ENCODE measurements at places on chromosomes 6 and 20. TPM values are rescaled to one million over a fixed set of nuclear protein-coding genes. Genes with fewer than 3 reads are reported as not detected.

DNA sequence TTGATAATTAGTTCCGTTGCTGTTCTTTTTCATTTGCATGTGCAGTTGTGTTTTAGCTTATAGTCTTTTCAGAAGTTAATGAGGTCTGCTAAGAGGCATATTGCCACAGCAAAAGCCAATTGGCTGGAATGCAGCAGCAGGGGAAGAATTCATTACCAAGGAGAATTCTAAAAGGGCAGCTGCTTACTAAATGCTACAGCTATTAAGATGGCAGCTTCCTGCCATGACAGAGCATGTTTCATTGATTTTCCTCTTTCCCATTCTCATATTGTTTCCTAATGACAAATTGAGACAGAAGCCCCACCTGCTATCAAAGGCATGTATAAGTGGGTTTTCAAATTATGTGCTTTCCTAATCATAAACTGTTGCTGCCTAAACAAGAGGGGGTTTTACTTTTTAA is 66.6 kb downstream of the CLVS2 start:
- no peak for DNase-seq

DNA sequence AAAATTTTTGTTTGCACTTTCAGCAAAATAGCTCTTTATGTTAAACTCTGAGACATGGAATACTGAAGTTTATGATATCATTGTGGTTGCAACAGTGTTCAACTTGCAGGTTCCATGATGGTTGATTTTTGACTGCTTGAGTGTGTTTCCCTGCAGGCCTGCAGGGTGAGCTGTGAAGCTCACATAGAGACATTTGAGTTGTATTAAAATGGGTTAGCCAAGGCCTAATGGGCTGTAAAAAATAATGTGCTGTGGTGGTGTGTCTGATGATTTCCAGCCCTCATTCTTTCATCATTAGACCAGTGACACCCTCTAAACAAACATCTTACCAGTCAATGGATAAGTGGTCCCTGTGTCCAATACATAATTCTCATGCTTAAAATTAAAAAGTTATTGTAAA is 321.4 kb downstream of the FARS2 start:
- no peak for DNase-seq

The GCLC gene
- total RNA-seq, result 22.8 TPM

DNA sequence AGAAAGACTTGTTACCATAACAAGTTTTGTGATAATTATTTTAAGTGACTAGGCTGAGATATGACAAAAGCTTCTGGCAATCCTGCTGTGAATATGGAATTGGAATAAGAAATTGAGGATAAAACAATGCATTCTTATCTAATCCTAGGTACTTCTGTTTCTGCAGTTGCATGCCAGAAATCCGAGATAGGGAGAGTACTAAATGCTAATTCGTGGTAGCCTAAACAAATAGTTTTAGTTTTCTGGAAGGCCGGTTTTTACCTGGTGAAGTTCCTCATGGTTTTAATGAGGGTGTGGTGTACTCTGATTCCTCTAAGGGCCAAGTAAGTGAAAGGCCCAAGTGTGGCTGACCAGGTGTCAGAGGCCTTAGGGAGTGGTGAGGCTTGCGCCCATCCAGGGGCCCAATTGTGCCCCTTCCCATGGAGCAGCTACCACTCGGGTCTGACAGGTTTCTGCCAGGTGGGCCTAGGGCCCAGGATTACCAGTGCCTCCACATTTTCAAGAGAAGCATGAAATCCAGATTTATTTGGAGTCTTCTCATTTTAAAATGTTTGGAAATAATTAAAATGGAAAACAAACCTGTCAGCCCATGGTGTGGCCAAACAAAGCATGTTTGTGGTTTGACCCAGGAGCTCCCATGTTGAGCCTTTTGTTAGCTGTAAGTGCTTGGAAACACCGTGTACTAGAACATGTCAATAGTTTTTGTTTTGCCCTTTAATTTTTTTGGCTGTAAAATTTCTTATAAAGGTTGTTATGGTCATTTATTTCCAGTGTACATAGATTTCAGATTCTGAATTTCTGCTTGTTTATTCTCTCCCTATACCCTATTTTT is 6.6 kb downstream of the PLCB4 start:
- no peak for DNase-seq

DNA sequence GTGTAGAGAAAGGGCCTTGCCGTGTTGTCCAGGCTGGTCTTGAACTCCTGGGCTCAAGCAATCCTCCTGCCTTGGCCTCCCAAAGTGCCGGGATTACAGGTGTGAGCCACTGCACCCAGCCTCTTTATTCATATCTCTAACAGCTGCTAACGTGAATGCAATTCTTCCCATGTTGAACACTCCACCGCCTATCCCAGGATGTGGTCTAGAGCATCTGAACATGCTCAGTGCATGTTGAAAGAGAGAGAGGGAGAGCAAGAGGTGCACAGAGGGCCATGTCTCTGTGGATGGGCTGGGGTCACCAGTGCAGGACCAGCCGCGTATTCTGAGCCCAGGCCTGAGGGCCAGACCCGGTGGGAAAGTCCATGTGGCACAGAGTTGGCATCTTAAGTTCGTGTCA is 12.8 kb downstream of the TUBB2A start:
- DNase-seq, result no peak

- DNase-seq, result no peak
Observed at GRCh38 chr6:13985663-13986325, 61.0 kb downstream of the RNF182 start.

The TPBG gene
- total RNA-seq, result 9.0 TPM

DNA sequence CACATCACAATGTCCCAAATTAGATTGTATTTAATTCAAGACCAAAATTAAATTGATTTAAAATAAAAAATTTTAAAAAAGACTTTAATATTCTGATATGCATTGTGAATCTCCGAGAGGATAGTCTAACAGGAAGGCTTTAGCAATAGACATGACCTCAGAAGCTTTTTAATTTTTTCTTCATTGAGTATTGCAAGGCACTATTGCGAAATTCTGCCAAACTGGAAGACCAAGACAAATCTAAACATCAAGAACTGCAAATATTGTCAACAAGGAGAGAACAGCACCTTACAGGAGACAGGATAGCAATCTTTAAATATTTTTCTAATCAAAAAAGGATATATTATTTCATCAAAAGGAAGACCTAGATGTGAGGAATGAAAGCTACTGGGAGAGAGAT is 56.9 kb downstream of the BMP5 start:
- DNase-seq, result no peak

All from endothelial cell of umbilical vein (primary cell).